ENCODE measurements at places on chromosomes 1 and 21.

DNA sequence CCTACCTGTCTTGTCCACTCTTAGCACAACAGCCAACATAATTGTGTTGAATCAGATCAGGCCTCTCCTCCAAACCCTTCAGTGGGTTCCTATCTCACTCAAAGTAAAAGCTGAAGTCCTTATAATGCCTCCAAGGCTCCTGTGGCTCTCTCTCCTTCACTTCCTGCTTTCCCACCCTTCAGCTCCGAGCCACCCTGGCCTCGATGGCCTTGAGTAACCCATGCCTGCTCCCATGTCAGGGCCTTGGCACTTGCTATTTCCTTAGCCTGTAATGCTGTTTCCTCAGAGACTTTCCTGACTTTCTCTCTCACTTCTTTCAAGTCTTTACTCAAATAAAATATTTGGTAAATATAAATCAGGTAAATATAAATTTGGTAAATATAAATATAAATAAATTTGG lies 8.1 kb upstream of the PLEKHM2 start:
- no peak for DNase-seq

DNA sequence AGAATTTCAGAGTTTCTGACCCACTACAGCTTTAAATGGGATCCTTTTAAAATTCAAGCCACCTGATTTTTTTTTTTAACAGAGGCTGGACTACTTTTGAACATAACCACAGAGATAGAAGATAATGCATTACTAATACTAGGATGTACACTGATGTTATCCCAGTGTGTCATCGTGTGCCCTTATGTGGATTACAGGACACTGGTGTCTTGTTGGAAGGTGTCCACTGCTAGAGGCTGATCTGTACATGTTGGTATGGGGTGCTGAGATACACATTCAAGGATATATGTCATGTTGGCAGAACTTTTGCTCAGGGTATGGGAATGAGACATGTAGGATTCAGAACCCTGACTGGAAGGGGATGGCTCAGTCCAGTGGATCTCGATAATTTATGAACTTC lies 56.3 kb downstream of the INAVA start:
- no peak for DNase-seq

- no peak for DNase-seq
Measured at GRCh38 chr1:84020151-84020550, 21.2 kb upstream of the TTLL7 start.

- no peak for DNase-seq
Measured at GRCh38 chr1:67898033-67898726, 64.9 kb upstream of the GNG12 start.

GRCh38 chr1:8925406-8925805 lies 20.3 kb upstream of the CA6 start:
- no peak for DNase-seq

GRCh38 chr1:25737130-25737529 lies 62.9 kb upstream of the SELENON start:
- no peak for DNase-seq

- no peak for DNase-seq
Measured at GRCh38 chr1:116147972-116148371, 36.8 kb downstream of the MAB21L3 start.

DNA sequence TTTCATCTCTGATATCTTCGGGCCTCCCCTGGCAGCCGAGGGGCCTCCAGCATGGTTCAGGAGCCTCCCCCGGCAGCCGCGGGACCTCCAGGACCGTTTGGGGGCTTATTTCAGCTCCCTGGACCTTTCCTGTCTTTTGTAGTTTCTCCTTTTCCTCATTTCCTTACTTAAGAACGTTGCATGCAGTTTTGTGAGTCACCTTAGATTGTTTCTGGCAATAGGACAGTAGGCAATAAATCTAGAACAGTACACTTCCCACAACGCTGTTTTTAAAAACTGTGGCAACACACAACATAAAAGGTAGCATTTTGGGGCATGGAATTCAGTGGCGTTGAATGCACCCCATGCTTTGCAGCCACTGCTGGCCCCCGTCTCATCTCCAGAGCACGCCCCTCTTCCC lies 24.4 kb downstream of the FAAP20 start:
- no peak for DNase-seq

DNA sequence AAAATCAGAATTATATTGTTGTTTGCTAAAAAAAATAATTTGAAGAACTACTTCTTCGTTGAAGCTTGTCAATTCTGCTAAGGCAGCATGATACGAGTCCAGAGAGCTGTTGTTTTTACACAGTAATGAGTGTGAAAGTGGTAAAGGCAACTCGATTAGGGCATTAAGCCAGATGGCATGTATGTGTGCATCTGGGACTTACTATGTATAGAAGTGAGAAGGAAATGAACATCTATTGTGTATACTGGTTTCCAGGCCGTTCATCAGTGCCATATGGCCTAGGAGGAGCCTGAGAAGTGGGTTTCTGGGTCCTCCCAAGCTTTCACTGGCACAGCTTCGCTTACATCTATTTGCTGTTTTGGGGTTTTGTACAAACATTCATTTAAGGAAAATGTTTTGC lies 5.7 kb downstream of the CTPS1 start:
- DNase-seq: no peak

- DNase-seq: no peak
Measured at GRCh38 chr1:36297062-36297461, 9.1 kb upstream of the SH3D21 start.

GRCh38 chr1:62589321-62589720 lies 8.0 kb upstream of the ANGPTL3 start:
- DNase-seq: no peak

GRCh38 chr1:26321315-26322041 lies 3.7 kb downstream of the CD52 start:
- peak; percentile 92 for DNase-seq

- DNase-seq: no peak
Measured at GRCh38 chr1:92886886-92887419, 55.1 kb downstream of the RPL5 start.

DNA sequence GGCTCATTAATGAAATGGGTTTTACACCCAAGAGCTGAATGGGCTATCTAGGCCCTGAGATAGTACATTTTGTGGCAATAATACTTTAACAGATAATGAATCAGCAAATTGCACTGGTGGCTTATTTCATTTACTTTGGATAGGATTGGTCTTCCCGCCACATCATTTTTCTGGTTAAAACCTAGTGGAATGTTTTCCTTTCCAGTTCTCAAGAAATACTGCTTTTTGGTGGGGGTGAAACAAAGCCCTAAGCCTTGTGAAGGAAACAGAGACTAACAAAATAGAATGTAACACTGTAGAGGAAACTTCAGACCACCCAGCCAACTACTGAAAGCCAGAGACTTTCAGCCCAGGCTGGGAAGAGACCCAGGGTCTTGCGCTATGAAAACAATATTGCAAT lies 172.2 kb downstream of the HHIPL2 start:
- no peak for DNase-seq

- no peak for DNase-seq
Measured at GRCh38 chr1:94998748-94999147, 71.8 kb upstream of the CNN3 start.
